Inflammatory macrophage treated with lipopolysaccharide for 1 hour (primary cell): ENCODE measurements at places on chromosomes 6 and 20.

- no peak for DNase-seq
Measured at GRCh38 chr6:43476746-43477145, 624 bp upstream of the TJAP1 start.

- no peak for DNase-seq
Measured at GRCh38 chr6:11200356-11200755, 32.1 kb downstream of the NEDD9 start.

- DNase-seq, result no peak
Measured at GRCh38 chr6:148693882-148694484, 52.8 kb upstream of the UST start.

- no peak for DNase-seq
Measured at GRCh38 chr20:61112515-61112914, 139.5 kb upstream of the CDH4 start.

DNA sequence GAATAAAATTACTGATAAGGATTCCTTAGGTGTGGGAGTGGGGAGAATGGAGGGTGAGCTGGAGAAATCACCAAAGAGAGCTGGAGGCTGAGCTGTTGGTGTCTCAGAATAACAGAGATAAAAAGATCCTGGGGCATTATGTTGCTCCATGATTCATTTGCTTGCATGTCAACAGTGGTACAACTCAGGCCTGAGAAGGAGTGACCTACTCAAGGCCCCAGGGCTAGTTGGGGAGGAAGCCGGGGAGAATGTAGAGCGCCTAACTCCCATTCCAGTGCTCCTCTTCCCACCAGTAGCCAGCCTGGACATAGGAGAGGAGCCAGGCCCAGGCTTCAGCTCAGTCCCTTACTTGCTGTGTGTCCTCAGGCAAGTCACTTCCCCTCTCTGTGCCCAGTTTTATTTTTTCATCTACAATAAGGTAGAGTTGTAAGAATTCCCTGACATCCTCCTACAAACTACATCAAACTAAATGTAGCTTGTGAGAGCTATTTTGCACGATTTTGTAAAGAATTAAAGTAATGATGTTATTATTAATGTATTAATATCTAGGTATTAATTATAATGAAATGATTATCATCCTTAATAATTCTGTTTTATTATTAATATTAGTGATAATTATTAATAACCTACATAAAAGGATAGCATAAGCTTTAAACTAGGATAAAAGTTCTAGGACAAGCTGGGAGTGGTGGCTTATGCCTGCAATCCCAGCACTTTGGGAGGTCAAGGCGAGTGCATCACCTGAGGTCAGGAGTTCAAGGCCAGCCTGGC is 250.9 kb upstream of the SULF2 start:
- no peak for DNase-seq

DNA sequence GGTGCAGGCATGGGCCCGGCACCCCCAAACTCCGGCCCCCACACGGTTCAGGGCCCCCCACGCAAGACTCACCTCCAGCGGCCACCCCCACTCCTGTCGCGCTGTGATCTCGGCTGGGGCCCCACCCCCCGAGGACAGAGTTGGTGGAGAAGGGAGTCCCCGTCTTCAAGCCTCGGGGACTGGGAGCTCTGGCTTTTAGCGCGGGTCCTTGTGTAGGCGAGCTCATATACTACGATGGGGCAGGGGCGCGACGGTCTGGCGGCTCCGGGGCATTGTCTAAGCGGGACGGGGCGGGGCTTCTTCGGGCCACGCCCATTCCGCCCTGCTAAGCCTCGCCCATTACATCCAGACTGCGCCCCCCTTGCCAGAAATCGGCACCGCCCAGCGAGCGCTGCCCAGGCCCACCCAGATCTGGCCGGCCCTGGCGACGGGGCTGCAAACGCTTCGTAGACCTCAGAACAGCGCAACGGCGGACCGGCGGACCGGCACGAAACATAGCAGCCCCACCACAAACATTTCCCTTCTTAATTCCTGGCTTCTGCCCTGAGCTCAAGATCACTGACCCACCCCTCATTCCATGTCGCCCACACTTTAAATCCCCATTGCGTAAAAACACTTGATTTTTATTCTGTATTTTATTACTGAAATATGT is 1.0 kb upstream of the DDAH2 start:
- DNase-seq, result peak; percentile 77

DNA sequence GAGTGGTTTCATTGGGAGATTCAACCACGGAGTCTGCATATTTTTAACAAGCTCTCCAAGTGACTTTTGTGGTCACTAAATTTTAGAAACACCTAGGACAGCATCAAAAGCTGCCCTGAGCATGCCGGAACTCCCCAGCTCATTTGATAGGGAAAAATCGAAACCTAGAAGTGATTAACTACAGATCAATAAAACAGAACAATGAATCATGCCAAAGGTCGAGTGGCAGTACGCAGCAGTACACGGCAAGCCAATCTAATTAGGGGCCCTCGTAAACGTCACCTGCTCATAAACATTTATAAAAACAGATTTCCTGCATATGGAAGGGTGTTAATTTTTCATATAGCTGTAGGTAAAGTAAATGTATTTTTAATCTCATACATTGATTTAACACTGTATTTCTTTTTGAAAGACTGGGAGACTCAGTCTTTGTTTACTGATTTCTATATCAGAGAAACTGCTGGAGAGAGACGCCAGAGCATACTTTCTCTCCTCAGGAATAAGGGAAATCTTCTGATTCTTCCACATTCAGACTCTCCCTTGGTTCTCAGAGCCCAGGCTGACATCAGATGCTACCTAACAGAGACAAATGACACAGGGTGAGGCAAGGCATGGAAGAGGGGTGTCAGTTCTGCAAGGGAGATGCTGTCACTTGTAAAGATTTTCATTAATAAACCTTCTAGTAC is 232.5 kb downstream of the PTPRT start:
- DNase-seq, result no peak

DNA sequence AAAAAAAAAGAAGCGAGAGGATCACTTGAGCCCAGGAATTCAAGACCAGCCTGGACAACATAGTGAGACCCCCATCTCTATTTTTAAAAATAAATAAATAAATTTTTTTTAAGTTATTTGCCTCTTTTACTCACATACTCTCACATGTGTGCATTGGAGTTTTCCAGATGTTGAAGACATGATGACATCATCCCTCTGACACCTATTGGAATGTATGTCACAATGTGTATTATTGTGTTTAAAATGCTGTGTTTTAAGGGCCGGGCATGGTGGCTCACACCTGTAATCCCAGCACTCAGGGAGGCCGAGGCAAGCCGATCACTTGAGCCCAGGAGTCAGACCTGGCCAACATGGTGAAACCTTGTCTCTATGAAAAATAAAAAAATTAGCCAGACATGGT is 17.8 kb upstream of the BTN1A1 start:
- no peak for DNase-seq

DNA sequence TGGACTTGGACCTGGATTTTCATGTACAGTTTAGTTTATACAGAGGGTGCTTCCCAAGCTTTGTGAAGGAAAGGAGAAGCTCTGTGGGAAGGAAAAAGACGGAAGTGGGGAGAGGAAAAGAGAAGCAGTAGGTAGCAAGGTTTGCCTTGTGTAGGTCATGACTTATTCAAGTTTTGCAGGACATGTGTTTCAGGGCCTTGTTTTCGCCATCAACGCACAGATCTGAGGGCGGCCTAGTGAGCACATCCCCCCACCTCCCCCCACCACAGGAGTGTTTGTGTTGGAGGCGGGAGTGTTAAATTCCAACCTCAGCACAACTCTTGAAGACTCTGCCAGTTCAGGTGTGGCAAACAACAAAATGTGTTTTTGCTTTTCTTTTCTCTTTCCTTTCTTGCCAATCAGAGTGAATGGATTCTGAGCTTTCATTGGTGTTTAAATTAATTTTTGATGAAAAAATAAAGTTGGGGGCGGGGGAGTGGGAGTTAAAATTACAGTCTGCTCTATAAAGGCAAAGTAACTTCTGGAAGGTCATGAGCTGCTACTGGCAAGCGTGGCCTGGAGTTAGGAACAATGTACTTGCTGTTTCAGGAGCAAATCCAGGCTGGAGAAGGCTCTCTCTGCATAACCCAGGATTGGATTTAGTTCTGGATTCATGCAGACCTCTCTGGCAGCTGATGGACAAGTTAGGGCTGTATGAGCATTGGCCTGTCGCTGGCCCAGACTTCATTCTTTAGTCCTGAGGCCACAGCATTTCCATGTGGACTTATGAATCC is 338.5 kb downstream of the CD83 start:
- DNase-seq, result peak; percentile 47

DNA sequence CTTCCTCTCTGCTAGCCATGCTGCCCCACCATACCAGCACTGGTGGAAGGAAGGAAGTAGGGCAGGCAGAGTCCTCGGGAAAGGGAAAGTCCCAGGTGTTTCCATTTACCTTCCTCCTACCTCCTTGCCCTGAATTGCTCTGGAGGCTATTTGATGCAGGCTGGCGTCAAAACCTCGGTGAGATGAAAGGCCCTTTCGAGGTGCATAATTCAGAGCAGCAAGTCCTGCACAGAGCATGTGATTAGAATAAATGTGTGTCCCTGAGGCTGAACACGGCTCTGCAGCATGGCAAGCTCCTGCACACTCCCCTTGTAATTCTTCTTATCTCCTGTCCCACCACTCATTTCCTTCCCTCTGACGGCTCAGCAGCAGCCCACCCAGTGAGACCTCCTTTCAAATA is 98.7 kb upstream of the LRFN2 start:
- no peak for DNase-seq

GRCh38 chr6:75970093-75970492 is 102.4 kb downstream of the IMPG1 start:
- no peak for DNase-seq

DNA sequence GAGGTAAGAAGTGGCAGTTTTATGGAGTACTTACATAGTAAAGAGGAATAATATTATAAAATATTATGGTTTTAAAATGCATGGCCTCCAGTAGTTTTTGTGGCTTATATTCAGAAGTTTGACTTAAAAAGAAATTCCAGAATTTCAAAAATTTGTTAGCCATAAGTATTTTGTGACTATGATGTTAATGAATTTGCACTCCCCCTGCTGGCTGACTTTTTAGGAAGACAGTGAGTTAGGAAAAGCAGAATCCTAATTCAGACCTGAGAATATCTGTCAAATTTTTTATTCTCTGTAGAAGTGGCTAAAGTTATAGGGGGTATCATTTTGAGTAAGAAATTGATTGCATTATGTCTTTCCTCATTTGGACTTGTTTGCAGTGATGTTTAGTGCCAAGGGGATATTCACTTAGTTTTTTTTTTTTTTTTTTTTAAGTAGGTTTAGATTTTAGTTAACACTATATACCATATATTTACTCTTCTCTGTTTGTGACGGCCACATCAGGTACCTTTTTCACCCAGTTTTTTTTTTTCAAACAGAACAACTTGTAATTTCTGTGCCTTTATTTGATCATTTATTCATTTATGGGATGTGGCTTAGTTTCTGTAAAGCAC is 40.8 kb downstream of the ZFAND3 start:
- DNase-seq, result peak; percentile 91

- DNase-seq, result no peak
Measured at GRCh38 chr6:117933471-117933870, 26.4 kb downstream of the SLC35F1 start.

GRCh38 chr6:85114581-85114935 is 335.3 kb upstream of the NT5E start:
- DNase-seq, result no peak

GRCh38 chr20:37901654-37902503 is 1.0 kb upstream of the VSTM2L start:
- DNase-seq, result peak; percentile 53

DNA sequence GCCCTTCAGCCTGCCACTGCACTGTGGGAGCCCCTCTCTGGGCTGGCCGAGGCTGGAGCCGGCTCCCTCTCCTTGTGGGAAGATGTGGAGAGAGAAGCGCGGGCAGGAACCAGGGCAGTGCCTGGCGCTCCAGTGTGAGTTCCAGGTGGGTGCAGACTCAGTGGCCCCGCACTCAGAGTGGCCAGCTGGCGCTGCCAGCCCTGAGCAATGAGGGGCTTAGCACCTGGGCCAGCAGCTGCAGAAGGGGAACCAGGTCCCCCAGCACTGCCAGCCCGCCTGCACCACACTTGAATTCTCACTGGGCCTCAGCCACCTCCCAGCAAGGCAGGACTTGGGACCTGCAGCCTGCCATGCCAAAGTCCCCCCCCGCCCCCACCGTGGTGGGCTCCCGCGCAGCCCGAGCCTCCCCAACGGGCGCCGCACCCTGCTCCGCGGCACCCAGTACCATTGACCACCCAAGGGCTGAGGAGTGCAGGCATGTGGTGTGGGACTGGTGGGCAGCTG is 205.9 kb downstream of the CLVS2 start:
- DNase-seq, result no peak

- no peak for DNase-seq
Measured at GRCh38 chr6:30800871-30801270, 56.5 kb upstream of the IER3 start.

DNA sequence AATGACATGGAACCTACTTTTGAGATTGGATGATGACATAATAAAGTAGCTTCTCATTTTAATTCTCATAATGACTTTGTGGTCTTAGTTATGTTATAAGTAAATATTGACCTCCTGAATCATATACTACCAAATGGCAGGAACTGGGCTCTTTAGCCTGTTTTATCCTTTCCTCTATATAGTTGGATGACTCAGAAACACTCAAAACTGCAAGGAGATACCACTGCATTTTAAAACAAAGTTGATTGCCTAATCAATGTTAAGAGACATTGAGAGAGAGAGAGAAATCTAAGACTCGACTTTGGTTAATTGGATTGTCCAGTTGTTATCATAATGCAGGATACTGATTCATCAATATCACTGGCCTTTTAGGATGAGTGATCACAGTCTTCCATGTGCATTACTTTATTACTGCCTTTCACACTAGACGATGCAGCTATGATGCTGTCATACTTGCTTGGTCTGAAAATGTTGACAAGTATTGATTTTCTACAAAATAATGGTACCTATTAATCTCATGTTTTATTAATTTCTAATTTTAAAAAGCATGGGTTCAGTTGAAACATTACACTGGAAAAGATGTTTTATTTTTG is 320.0 kb downstream of the NKAIN2 start:
- no peak for DNase-seq

- DNase-seq, result no peak
Measured at GRCh38 chr6:17483391-17484016, 90.1 kb downstream of the CAP2 start.

- DNase-seq, result peak; percentile 28
Measured at GRCh38 chr6:111417946-111418345, 65.1 kb downstream of the REV3L start.

DNA sequence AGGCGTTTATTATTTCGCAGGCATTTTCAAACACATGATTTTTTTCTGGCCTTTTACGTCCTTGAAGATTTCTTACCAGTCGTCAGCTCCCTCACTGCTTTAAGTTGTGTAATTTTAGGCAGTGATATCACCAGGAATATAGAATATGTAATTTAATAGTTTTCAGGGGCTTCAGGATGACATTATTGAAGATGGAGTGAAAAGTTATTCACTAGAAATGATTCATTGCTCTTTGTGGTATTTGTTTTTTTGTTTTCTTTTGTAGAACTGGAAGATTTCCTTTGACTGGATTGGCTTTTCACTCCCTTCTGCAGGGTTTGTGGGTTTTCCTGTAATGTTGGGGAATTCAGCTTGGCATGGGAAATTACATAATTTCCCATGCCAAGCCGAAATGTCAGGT is 2.0 kb downstream of the LRRC1 start:
- no peak for DNase-seq

- peak; percentile 85 for DNase-seq
Measured at GRCh38 chr20:1392693-1393506, at the start of gene FKBP1A. TSS of gene FKBP1A (minus strand) at chr20:1393054. CDS start at chr20:1392998, 56 bp downstream.
